ENCODE measurements at places on chromosomes 3 and 15. TPM values are rescaled to one million over a fixed set of nuclear protein-coding genes. Genes with fewer than 3 reads are reported as not detected.

- DNase-seq = no peak
These were observed 14.4 kb downstream of the SLC12A6 start for GRCh38 chr15:34323217-34323616.

- DNase-seq = no peak
These were observed 242.5 kb downstream of the FAM43A start for GRCh38 chr3:194928227-194928626.

DNA sequence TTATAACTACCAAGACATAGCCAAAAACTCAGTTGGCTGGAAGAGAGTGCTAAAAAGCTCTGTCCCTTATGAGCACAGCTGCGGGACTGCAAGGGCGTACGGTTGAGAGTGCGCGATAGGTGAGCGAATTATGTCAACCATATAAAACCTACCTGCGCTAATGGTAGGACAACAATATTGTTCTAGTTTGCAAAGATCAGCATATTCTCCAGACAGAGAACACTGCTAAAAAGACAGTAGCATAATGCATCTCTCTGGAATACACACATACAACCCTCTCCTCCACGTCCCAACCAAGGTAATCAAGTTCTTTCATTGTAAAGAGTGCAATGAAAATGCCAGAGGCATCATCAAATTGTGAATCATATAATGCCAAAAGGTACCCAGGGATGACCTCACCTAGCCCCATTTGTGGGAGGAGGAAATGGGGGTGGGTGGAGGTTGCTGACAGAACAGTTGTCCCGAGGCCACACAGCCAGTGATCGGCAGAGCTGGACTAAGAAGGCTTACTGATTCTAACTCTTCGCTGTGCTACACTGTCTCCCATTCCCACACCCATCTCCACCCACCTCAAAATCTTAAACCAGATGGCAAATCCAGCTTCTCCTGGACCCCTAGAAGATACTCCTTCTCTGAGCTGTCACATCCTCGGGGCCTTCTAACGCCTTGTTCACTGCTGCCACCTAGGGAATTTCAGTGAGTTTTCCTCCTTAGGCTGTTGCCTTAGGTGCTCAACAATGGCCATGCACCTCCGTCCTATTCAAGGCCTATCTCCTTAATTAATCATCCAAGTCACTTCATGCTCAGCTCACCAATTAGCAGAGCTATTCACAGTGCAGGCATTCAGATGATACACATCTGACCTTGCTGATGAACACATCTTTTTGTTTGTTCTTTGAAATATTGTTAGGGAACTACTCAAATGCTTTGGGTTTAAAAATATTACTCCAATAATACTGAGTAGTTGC is 60.7 kb downstream of the RPL22L1 start:
- DNase-seq = peak; percentile 49

- DNase-seq = no peak
These were observed 36.8 kb downstream of the SNTN start for GRCh38 chr3:63689285-63689684.

- DNase-seq = no peak
These were observed 263.2 kb downstream of the XXYLT1 start for GRCh38 chr3:195007766-195008165.

DNA sequence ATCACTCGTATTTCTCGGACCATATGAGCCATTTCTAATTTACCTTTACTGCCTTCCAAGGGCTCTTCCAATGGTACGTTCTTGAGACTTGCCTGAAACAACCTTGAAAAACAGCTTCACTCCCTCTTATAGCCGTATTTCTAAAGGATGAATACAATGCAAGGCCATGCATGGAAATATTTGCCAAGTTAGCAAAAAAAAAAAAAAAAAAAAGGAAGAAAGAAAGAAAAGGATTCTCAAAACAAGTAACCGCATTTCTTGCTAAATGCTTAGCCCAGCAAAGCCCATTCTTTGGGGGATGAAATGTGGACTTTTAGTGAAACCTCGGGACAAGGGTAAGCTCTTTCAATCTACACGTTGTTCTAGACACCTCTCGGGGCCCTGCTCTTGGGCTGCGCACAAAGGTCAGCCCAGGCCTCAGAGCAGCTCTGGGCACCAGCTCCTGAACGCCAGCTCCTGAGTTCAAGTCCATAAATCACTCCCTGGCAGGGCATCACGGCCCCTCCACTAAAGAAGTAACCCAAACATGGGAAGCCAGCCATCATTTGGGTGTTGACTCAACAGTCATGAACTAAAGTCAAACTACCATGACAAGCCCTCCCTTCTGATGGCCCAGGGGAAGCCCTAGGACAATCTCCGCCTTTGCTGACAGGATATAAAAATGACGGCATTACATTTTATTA is 132.7 kb downstream of the ADAMTS17 start:
- no peak for DNase-seq

SLC4A7 gene
- 45.1 TPM for total RNA-seq
